ENCODE measurements at places on chromosomes 4 and X.

DNA sequence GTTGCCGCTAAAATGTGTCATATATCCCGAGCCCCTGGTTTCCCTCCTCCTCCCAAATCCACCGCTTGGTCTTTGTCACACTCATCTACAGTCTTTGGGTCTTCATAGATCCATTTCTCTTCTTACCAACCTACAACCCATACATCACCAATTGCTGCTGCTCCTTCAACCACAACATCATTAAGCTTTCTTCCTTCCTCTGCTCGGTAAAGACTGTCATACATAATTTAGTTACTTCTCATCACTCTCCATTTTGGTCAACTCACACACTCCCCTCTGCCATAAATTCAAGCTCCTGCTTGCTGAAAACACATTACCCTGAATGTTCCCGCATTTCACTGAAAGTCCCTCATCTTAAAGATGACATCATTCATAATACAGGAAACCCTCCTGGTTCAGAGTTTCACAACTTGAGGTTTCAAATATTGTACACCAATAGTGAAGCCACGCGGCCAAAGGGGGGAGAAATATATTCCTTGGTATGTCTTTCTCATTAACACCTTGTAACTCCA lies 1.7 kb upstream of the DCTD start:
- DNase-seq: no peak

DNA sequence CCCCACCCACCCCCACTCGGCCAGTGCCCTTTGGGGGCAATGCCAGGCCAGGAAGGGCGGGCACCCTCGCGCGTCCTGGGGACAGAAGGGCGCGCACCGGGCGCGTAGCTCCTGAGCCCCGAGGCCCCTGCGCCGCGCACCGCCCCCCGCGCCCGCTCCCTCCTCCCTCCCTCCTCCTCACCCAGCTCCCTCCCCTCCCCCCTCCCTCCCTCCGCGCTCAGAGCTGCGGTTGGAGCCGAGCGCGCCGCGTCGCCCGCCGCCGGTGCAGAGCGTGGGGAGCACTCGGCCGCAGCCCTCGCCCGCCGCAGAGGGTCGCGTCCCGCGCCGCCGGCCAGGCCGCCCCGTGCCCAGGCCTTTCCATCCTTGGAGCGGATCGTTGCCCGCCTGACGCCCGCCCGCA lies at the start of gene ATP2B3:
TSS of gene ATP2B3 (plus strand) at position 220 of the 400 bp plus-strand sequence. CDS start 18,606 bp downstream, outside the sequence.
- no peak for DNase-seq

GRCh38 chrX:69530306-69530705 lies 26.2 kb downstream of the NALF2 start:
- no peak for DNase-seq

- no peak for DNase-seq
Observed at GRCh38 chr4:99847362-99847976, 30.8 kb downstream of the DAPP1 start.

DNA sequence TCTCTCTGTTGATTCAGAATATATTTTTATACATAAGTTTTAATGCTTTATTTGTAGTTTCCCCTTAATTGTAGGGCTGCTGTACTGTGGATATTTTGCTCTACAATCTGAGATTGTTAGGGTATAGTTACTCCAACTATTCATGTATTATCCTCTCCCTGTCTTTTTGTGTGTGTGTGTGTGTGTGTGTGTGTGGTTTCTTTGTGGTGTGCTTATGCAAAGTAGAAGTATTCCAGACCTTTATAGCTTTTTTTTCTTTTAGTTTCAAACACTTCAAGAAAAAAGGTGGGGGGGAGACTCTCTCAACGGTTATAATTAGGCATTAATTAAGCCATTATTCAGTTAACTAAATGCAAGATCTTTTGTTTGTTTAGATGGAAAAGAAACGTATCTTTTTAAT lies 6.7 kb downstream of the SMAD1 start:
- no peak for DNase-seq

GRCh38 chrX:56783996-56784620 lies 55.1 kb downstream of the NBDY start:
- no peak for DNase-seq

GRCh38 chr4:88775529-88775928 lies 77.9 kb upstream of the NAP1L5 start:
- DNase-seq: no peak

DNA sequence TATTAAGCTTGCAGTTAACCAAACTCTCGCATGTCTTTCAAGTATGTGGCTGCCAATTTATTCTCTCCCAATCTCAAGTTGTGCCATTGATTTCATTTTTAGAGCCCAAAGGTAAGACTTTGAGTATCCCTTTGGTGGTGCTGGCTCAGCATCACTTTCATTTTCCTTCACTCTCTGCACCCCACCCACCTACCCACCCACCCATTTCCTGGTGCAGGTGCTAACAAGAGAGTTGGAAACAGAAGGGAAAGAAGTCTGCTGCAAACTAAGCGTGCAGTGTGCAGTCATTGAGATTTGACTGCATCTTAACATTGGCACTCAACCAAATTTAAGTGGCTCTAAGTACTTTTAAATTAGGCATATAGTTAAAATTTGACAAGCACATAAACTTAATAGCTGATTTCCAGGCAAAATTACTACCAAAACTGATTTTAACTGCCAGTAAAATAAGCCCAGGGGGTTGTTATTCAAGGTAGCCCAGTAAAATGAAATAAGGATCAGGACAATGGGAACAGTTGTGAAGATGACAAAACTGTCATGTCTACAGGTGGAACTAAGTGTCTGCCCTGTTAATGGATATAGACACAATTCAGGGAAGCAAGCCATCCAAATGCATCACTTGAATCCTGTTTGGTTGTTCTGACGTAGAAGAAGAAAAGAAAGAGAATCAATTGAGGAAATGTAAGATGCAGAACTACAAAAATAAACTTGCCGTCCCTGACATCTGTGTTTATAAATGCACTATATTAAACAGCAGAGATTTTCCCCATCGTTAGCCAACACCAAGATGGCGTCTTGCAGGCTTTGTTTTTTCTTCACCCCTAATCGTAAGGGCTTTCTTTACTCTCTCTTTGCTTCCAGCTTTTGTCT lies 184.2 kb downstream of the KDR start:
- no peak for DNase-seq

GRCh38 chr4:1540601-1541375 lies 134.5 kb upstream of the NKX1-1 start:
- DNase-seq: no peak
